ENCODE measurements at places on chromosomes 4 and X.
A peak's percentile ranks its signal among the peaks of the same experiment; 100 is the strongest.

- peak; percentile 13 for DNase-seq
These were observed 433.6 kb downstream of the MAGEB5 start for GRCh38 chrX:26649534-26649933.

DNA sequence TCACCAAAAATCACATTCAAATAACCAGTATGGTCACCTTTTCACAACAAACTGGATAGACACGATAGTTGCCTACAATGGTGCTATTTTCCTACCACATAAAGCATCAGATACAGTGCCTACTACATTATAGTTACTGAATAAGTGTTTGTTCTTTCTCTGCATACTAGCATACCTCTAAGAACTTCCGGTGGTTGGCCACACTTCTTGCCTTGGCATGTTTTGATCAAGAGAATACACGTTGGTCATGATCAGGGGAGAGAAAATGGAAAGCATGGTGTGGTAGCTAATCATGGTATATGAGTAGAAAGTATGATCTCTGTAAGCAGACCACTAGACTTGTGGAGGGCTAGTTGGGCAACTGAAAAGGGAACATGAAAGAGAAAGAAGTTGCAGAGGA lies 322.8 kb upstream of the DIAPH2 start:
- no peak for DNase-seq

- DNase-seq = peak; percentile 87
These were observed 75.9 kb upstream of the CAMK2D start for GRCh38 chr4:113837397-113837796.

DNA sequence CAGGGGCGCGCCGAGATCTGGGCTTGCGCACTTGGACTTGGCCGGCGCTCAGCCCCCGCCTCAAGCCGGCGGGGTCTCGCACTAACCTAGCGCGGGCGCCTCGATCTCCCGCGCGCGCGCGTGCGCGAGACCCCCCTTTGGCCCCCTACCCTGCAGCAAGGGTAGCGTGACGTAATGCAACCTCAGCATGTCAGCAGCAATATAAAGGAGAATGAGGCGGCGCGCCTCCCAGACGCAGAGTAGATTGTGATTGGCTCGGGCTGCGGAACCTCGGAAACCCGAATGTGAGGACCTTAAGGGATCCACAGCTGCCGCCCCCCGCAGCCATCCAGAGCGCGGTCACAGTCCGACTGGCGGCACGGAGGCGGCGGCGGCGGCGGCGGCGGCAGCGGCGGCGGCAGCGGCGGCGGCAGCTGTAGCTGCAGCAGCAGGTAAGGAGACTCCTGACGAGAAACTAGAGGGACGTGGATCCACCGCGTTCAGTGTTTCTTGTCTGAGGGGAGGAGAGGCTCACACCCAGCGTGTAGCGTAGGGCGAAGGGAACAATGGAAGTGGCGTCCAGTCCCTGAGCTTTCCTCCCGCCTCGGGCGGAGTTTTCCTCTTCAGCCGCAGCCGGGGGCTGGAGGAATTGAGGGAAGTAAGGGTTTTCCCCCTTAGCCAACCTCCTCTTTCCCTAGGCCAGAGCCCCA lies at the start of the genes SATL1 and ZNF711:
TSS of gene SATL1 (minus strand) at position 19 of the 689 bp plus-strand sequence. CDS start 134,811 bp downstream, outside the sequence.
TSS of gene ZNF711 (plus strand) at position 231 of the 689 bp plus-strand sequence. CDS start 3,582 bp downstream, outside the sequence.
- DNase-seq = peak; percentile 1

GRCh38 chr4:156949373-156949814 lies 22.2 kb downstream of the PDGFC start:
- DNase-seq = peak; percentile 84

DNA sequence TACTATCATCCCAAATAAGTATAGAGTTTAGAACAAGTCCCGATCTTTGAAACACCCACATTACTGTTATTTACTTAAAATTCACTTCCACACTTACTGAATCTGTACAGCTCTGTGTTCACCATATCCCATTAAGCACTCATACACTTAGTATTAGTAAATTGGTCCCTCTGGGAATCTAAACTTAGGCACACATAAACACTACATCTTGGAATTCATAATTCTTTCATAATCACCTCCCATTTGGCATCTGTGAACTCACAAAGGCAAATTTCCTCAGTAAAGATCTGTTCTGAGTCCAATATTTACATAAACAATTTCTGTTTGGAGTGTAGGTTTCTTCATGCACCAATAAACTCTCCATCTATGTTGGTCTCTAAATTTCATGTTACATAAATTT lies 52.6 kb upstream of the PPARGC1A start:
- no peak for DNase-seq

DNA sequence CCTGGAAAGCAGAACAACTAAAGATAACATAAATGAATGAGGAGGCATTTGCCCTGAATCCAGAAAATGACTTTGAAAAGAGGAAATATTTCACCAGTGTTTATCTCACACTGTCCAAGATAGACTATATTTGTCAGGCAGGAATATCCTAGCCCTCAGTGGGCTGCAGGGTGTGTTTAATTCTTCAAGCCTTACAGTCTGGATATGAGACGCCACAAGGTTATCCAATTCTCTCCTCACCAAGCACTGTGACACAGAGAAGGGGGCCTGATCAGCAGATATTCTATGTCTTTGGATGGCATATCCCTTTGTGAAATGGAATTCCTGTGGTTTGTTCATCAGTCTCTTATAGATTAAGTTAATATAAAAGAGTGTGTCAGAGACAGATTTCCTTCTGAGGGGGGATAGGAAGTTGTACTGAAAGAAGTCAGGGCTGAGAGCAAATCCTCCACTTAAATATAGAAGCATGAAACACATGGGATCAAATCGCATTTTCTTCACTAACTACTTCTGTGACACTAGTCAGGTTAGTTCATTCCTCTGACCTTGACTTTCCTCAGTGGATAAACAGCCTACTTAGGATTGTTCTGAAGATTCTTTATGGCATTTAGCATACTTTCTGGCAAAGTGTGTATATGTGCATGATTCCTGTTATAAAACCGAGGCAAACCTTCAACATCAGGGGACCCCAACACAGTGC lies 6.8 kb upstream of the G3BP2 start:
- no peak for DNase-seq

DNA sequence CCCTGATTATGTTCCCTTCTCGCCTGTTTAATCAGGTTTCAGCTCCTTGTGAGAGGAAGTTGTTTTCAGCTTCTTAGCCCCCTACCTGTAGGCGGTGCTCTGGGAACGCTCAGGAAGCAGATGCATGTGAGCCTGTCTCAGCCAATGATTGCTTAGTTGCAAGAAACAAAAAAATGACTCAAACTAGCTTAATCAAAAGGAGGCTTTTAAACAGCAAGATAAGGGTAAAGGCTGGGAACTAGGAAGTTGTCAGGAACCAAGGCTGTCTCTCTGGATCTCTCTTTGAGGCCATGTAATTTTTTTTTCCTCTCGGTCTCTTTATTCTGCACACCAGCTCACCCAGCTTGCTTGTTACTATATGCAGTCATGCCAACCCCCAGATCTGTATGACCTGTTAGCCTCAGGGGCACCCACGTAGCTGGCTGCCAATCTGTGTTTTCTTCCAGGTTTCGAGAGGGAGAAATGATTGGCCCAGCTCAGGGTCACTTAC lies 109.1 kb downstream of the PTTG2 start:
- DNase-seq = peak; percentile 90

DNA sequence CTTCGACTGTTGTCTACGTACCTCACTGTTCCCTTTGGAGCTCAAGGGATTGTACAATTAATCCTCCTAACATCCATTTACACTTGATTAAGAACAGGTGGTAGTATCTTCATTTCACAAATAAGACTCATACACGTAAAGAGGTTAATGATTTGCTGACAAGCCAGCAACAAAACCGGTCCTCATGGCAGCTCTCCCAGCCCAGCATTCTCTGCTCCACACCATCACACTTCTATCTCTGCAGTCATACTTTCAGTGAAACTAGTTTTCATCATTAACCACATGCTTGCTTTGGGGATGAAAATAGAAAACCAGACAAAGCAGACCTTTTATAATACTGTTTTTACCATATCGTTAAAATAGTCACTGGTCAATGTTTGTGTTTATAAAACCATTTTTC lies 28.7 kb upstream of the CASK start:
- DNase-seq = no peak

GRCh38 chr4:72444092-72444491 lies 124.9 kb downstream of the ADAMTS3 start:
- DNase-seq = no peak

- no peak for DNase-seq
These were observed 135.6 kb upstream of the PLS3 start for GRCh38 chrX:115425359-115425758.

- peak; percentile 91 for DNase-seq
These were observed 140.3 kb upstream of the PGRMC2 start for GRCh38 chr4:128427832-128428366.

DNA sequence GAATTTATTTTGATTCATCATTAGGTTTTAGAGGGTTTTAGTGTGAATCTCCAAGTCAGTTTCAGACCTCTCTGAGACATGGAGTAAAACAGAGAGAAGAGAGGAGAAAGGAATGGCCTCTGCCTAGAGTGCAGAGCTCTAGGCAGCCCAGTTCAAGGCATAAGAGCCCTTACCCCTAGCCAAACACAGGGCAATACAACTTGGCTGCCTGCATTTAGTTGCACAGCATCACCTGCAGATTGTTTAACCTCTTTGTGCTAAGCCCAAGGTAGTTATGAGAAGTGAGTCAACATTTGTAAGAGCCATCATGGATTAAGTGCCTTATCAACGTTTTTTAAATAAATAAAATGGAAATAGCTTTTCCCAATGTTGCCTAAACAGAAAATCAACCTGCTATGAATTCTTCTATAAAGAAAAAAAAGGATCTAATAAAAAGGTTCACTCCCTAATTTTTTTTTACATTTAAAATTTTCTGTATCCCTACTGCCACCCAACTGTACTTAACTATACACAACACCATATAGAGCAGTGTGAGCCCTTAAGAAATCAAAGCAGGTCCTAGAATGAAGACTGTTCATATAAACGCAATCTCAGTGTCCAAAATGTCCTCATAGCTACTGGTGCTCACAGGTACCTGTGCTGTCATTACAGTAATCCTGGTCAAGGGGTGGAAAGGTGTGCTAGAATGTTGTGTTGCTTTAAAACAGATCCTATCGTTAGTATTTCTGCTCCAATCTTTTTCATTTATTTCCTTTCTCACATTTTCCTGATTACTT lies 36.0 kb downstream of the PF4 start:
- DNase-seq = no peak

DNA sequence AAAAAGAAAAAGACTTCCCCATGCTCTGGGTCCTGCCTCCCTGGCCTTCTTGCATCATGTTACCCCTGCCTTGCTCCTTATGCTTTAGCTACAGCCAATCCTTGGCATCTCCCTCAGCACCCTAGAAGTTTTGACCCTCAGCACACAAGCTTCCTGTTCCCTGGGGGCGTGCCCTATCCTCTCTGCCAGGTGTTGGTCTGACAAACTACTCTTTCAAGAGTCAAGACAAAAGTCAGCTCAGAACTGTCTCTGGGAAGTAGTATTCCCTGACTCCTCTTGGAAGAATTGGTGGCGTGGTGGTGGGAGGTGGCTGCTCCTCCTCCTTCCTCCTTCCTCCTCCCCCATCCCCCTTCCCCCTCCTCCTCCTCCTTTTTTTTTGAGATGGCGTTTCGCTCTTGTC lies 41.0 kb downstream of the PRPS1 start:
- no peak for DNase-seq

- DNase-seq = no peak
These were observed 30.7 kb upstream of the ZNF280C start for GRCh38 chrX:130299279-130300009.

DNA sequence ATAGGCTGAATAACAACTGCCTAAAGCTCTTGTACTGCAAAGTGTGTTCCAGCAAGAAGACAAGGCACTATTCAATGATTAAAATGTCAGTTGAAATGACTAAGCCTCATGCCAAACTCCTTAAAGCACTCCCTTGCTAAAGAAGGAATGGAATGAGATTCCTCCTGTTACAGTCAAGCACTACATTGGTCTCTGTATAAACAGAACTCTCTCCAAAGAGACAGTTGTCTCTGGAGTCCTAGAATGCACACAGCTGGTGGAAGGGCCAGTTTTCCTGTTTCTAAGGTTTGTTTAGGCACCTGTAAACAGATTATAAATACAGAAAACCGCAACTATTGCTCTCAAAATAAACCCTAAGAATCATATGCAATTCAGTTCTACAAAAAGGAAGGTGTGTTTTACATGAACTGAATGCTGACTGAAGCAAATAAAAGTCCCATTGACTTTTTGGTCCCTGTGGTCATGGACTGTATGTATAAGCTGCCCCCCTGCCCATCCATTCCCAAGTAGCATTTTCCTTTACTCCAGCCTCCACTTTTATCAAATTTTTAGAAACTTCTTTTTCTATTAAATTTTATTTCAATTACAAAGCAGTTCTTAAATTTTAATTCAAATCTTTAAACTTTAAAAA lies 47.0 kb downstream of the FAT1 start:
- DNase-seq = peak; percentile 82

GRCh38 chr4:93825551-93826216 lies 2.9 kb upstream of the ATOH1 start:
- no peak for DNase-seq

DNA sequence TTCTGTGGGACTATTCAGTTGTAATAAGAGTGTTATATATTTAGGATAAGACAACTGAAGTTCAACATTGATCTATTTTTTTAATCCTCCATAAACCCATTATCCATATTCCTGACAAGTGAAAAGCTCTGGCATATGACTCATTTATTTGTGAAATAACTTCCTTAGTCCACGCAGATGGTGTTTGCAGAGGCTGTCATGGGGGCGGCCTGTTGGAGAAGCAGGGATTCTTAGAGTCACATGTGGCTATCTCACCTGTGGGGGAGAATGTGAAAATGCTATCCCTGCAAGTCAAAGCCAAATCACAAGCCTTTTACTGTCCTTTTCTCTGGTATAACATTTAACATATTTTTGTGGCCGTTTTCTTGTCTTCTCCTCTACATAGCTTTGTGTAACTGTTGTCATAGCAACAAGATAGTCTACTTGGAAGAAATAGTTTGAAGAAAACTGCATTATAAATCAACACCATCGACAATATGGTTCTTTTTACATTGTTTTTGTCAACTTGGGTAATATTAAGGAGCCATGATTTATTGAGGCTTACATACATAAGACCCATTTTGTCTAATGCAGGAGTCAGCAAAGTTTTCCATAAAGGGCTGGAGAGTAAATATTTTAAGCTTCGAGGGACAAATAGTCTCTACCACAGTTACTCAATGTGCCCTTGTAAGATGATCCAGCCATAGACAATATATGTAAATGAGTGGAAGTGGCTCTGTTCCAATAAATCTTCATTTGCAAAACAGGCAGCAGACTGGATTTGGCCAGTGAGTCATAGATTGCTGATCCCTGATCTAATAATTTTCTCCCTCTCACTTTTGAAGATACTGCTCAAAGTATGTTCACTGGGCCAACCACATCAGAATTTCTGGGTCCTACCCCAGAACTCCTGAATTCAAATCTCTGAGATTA lies 395.0 kb downstream of the DTHD1 start:
- no peak for DNase-seq

- no peak for DNase-seq
These were observed 30.1 kb downstream of the CYBB start for GRCh38 chrX:37809970-37810369.

GRCh38 chrX:107504006-107504405 lies 54.6 kb downstream of the FRMPD3 start:
- no peak for DNase-seq

All from cardiac fibroblast (primary cell).